Activated T-helper 1 cell treated with Interleukin-2 at 50 U/mL for 16 hours (primary cell): ENCODE measurements at places on chromosomes 11 and 22.

GRCh38 chr22:46203601-46203980 lies 46.5 kb downstream of the CDPF1 start:
- no peak for DNase-seq

GRCh38 chr11:115535781-115536180 lies 31.6 kb upstream of the CADM1 start:
- no peak for DNase-seq

GRCh38 chr11:8937159-8937558 lies 4.4 kb upstream of the C11orf16 start:
- DNase-seq: no peak

GRCh38 chr11:120040151-120040840 lies 97.6 kb downstream of the TRIM29 start:
- DNase-seq: no peak

DNA sequence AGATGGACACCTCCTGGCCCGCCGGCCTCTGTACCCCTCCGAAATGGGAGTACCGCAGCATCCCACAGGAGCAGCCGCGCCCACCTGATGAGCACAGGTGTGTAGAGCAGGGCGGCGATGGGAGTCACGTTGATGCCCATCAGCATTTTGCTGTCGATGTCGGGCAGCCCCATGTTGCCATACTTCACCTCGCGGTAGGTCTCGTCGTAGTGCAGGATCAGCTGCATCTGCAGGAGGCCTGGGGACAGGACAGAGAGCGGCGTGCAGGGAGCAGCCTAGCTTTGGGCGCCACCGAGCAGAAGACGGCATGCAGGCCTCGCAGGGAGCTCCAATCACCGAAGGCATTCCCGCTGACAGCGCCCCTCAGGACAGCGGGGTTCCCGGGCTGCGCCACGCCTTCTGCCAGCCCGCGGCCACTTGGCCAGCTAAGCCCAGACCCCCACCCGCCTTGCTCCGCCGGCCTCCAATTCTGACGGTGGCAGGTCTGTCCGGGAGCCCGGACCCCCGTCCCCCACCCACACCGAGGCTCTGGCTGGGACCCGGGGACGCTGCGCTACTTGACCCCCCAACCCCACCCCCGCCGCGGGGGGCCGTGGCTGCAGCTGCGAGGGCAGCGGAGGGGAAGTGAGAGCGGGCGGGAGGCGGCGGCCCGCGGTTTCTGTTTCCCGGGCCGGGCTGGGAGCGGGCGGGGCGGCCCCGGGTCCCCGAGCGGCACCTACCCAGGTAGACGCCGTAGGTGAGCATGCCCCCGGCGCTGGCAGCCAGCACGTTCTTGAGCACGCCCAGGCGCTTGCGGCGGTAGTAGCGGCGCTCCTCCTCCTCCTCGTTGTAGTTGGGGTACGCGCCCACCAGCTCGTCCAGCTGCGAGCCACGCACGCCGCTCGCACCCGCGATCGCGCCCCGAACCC lies 705 bp downstream of the UNC93B1 start:
- peak; percentile 40 for DNase-seq

GRCh38 chr11:72635309-72635915 lies 38.8 kb downstream of the PDE2A start:
- DNase-seq: no peak

DNA sequence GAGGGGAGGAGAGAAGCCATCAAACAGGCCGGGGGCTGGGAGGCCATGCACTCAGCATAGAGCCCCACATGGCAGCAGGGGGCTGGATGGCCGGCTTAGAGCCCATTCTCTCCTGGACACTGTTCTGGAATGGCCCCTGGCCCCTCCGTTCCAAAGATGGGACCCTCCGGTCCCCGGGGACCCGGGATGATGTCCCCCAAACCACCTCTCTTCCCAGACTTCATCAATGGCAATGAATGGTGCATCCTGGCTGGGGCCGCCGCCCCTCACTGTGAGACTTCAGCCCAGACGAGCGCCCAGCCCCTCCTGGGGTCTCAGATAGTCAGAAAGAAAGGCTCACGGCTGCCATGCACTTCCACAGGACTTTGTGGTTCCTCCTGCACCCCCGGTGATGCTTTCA lies 13.8 kb upstream of the RTN4R start:
- DNase-seq: no peak

DNA sequence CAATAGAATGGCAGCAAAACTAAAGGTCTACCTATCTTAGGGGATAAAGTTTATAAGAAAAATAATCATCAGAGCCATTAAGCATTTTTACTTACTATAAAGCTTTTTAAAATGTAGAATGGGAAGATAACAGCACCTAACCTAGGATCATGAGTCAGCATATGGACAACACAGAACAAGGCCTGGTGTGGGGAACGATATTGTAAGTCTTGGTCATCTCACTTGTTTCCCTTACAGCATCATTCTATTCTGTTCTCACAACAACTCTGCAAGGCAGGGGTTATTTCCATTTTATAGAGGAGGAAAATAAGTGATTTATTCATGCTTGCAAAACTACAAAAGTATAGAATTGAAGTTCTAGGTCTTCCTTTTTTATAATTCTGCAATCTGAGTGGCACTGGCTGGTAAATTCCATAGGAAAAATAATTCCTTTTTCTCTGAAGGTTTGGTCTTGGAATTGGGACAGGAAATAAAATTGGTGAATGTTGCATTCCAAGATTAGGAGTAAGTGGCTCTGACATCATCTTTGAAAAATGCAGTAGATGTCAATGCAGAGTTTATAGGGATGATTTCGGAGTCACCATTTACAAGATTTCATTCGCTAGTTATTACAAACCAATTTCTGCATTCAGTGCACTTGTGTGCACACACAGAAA lies 423.0 kb downstream of the DYNC2H1 start:
- DNase-seq: no peak

- no peak for DNase-seq
Observed at GRCh38 chr22:42807185-42807584, 49.9 kb downstream of the ARFGAP3 start.

DNA sequence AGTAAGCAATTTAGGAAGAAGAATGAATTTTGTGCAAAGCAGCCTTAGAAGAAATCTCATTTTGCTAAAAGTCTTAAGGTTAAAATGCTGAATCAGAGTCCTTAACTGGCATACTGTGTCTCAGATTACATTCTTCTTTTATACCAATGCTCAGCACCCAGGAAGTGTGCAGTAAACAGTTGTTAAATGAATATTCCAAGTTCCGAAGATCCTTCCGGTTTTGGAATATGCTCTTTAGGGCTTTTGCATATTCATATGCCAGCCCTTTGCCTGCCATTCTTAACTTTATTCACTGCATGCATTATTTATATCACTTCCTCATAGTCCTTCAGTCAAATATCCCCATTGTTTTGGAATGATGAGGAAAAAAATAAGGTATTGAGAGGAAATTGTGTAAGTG lies 242.0 kb downstream of the DDX10 start:
- no peak for DNase-seq

DNA sequence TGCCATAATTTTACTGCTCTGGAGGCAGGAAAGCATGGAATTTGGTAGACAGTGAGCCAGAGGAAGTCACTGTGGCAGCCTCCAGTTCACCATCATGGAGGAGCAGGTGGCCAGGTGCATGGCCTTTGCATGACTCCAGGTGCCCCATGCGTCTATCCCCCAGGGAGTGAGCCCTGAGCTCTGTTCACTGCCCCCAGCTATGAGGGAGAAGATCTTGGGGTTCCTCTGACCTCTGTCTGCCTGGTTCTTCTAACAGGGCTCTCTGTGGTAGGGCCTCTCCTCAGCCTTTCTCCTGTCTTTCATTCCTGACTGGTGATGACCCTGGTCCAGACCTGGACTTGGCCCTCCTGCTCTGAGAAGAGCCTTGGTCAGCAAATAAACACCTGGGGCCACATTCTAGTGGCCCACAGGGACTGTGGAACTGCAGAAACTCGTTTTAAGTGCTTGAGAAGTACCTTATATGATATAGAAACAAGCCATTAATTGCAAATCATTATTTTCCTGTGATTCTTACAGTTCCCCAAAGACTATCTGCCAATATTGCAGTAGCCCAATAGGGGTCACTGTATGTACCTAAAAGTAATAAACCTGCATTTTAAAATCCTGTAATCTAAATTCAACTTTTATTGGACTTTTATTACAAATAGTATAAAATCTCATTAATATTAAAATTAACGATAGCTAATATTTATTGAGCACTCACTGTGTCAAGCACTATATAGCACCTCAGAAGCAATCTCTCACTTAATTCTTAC lies 120.0 kb upstream of the SYT13 start:
- DNase-seq: no peak

GRCh38 chr22:27336151-27337090 lies 465.1 kb downstream of the MN1 start:
- DNase-seq: no peak

GRCh38 chr11:45523760-45524159 lies 141.7 kb downstream of the CHST1 start:
- no peak for DNase-seq

DNA sequence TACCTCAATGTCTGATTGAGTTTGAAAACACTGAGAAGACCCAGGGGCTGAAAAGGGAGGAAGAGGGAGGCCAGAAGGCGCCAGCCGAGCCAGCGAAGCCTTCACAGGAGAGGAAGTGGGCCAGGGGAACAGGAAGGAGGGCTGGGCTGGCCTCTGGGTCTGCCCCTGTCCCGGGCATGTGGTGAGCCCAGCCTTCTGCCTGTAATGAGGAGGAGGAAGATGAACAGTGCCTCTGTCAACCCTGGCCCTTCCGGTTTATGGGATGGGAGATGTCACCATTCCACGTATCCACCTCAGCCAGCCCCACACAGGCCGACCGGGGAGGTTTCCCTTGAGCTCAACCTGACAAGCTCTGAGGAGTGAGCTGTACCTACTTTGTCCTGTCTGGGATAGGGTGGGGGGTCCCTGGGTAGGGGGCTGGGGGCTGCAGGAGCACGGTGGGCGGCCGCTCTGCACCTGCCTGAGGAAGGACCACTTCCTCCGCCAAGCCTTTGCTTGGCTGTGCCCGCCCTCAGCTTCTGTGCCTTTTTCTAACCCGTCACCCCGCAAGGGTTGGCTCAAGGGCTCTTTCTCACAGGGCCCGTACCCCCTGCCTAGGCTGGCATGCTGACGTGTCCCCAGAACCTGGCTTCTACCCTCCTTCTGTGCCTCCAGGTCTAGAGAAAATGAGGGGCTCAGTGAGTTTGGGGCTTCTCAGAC lies 2.0 kb downstream of the PARVG start:
- DNase-seq: peak; percentile 13

DNA sequence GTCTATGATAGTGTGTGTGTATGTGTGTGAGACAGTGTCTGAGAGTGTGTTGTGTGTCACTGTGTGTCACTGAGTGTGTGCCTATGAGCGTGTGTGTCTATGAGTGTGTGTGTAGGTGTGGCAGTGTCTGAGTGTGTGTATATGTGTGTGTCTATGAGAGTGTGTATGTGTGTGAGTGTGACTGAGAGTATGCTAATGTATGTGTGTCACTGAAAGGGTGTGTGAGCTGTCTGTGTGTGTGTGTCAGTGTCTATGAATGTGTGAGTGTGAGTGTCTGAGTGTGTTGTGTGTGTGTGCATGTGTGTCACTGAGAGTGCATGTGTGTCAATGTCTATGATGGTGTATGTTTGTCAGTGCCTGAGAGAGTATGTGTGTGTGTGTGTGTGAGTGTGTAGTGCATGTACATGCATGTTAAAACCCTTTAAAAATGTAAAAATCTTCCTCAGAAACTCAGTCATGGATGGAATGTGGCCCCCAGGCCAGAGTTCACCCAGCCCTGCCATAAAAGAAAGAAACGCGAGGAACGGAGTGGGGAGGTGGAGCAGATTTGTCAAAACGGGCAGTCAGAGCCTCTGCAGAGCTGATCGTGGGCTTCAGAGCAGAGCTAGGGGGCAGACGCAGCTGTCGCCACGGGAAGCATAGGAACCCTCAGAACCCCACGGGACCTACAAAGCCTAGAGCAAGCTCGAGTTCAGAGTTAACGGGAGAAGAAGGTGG lies 218.8 kb downstream of the CTTN start:
- no peak for DNase-seq

DNA sequence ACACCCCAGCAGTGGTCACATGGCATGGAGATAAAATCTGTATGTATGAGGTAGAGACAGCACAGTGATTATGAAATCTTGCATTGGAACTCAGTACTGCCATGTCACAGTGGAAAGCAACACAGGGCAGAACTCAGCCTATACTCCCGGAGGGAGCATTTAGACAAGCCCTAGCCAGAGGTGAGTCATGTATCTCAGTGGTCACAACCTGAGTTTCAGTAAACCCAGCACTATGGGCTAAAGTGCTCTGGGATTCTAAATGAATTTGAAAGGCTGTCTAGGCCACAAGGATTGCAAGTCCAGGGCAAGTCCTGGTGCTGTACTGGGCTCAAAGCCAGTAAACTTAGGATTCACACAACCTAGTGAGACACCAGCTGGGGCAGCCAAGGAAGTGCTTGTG lies 1717.1 kb upstream of the RAG2 start:
- DNase-seq: no peak
